ENCODE measurements at places on chromosomes 2 and 18. TPM values are rescaled to one million over a fixed set of nuclear protein-coding genes. Genes with fewer than 3 reads are reported as not detected.

DNA sequence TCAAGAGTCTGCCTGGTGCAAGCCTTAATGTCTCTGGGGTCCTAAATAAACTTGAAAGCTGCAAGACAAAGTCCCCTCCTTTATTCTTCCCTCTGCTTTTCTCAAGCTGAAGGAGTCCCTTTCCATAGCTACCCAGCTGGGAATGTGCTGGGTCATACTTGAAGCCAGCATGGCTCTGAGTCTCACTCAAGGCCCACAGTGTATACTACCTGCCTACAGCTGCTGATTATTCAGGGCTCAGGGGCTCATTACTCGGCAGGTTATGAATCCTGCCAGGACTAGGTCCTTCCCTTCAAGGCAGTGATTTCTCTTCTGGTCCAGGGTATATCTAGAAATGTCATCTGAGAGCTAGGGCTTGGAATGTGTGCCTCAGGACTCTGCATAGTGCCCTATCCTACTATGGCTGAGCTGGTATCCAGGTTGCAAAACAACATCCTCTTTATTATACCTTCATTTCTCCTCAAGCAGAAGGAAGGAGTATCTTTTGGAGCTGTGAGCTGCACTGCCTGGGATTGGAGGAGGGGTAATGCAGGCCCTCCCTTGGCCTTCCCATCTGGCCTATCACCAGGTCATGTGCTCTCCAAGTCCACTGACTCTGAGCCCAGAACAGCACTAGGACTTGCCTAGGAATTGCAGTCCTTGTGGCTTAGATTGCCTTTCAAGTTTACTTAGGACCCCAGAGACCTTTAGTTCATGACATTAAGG is 22.3 kb downstream of the IL1RN start:
- H3K4me1 ChIP-seq = peaks cover 7% of the 10 kb centered on the region
- H3K4me3 ChIP-seq = no peak overlapping the region
- no peaks in the 10 kb centered on the region for H3K27me3 ChIP-seq
- DNase-seq = no peak
- no peak overlapping the region for H3K27ac ChIP-seq

DNA sequence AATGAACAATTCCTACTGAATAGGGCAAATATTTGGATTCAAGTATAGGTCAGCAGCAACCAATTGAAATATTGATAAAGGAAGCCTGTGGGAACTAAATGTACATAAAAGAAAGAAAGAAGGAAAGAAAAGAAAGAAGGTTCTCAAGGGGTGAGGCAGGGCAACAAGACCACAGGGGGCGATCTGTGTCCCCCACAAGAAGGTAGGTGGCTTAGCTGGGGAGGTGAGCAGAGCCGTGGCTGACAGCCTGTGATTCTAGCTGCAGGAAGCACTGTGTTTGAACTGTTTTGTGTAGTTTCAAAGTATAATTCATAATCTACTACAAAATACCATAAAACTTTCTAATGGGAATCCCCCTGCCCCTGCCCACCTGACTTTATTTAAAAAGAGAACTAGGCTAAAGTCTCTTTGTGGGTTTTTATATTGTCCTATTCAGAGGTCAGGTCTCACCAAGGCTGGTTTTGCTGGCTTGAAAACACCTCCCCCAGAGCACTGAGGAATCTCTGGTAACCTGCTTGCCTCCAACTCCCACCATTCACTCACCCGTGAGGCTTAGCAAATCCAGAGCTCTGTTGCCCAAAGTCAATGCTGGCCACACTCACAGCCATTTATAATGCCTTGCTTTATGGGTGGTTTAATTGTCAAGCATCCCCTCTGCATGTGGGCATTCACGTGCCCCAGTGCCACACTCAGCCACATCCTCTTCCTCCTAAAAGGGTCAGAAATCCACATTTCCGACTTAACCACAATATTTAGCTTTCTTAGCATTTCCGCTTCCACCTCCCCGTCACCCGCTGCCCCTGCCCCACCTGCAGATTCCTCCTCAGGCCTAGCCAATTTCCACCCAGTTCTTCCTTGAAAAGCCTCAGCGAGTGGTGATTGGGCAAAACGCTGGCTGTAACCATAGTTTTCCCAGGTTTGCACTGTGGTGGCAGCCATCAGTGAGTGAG is 36.4 kb upstream of the LMAN1 start:
- H3K36me3 ChIP-seq = no peaks in the 10 kb centered on the region
- H3K4me3 ChIP-seq = no peak overlapping the region
- no peaks in the 10 kb centered on the region for H3K4me1 ChIP-seq
- H3K27ac ChIP-seq = no peak overlapping the region
- peaks cover 18% of the 10 kb centered on the region for H3K27me3 ChIP-seq

- no peaks in the 10 kb centered on the region for H3K4me1 ChIP-seq
- no peak for DNase-seq
- no peaks in the 10 kb centered on the region for H3K27me3 ChIP-seq
- H3K36me3 ChIP-seq = no peaks in the 10 kb centered on the region
- no peak overlapping the region for H3K4me3 ChIP-seq
- no peak overlapping the region for H3K27ac ChIP-seq
Observed at GRCh38 chr2:66561645-66562303, 126.8 kb downstream of the MEIS1 start.

DNA sequence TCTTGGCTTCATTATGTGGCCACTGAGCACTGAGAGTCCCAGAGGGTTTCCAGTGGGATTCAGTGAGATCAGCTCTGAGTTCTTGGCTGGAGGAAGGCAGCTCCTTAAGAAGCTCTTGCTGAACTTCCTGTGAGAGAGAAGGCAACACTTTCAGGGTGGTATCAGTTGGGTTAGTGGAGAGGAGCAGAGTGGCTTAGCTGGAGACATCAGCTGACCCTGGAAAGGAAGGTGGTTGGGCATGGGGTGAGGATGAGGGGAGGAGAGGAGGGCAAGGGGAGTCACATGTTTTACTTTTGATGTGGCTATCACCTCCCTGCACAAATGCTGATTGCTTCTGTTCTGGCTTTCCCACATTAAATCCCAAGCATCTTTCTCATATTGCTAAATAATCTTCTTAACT is 95.1 kb downstream of the ACOXL start:
- no peaks in the 10 kb centered on the region for H3K27me3 ChIP-seq
- no peak for DNase-seq
- no peak overlapping the region for H3K4me3 ChIP-seq
- peaks cover 15% of the 10 kb centered on the region for H3K4me1 ChIP-seq

DNA sequence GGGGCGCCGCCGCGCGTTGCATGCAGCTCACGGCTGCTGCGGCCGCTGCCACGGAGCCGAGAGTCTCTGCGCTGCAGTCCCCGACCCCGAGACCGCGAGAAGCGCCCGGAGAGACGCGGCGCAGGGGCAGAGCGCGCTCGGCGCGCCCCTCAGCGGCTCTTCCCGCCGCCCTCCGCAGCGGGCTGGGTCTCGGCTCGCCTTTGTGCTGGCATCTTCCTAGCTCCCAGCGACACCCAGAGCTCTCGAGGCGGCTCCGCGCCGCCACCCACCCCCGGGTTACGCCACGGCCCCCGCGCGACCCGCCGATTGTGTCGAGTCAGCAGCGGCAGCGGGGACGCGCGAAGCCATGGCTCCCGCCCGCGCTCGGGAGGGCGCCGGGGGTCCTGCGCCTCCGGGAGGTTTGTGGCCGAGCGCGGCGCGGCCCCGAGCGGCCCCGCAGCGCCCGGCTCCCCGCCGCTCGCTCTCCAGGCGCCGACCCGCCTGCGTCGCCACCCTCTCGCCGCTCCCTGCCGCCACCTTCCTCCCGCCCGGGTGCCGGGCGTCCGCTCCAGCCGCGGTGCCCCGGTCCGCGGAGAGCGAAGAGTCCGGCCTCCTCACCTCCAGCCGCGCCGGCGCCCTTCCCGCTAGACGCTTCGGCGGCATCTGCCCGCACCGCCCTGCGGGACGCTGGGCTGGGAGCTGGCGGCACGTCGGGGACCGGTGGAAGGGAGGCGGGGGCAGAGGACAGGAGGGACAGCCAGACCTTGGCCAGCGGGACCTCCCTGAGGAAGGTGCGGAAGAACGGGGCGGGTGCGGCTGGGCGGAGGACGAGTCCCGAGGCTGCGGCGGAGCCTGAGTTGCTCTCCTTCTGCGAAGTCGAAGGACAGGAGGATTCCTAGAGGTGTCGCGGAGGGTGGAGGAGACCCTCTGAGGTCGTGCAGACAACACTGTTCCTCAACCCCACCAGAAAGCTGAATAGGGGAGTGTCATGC is 46.3 kb upstream of the CCDC150 start:
- H3K27me3 ChIP-seq = peaks cover 20% of the 10 kb centered on the region
- H3K27ac ChIP-seq = no peak within 1 kb of the TSS
- DNase-seq = no peak
- no peak within 1 kb of the TSS for H3K4me3 ChIP-seq

DNA sequence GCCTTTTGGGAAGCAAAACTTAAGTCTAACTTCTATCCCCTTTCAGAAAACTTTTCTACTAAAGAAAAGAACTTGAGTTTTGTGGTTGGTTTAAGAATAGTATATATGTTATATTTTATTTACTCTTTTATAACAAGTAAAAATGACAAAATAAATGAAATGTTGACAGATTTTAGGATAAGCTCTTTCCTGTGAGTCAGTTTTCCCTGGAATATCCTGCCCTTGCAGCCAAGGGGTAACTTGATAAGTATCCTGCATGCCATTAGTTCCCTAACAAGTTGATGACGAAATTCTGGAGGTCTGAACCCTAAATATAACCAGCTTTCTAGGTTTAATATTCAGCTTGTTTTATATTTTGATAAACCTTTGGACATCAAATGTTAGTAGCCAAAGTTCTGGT is 7.3 kb upstream of the HTR2B start:
- H3K27ac ChIP-seq = no peak overlapping the region
- H3K27me3 ChIP-seq = no peaks in the 10 kb centered on the region
- no peak for DNase-seq
- no peak overlapping the region for H3K4me3 ChIP-seq
- no peaks in the 10 kb centered on the region for H3K36me3 ChIP-seq

Gene NT5C1B
- not detected for total RNA-seq

GRCh38 chr2:237432484-237433092 is 18.6 kb upstream of the COL6A3 start:
- H3K36me3 ChIP-seq = no peaks in the 10 kb centered on the region
- peak overlapping the region; percentile 75 for H3K27ac ChIP-seq
- peak; percentile 56 for DNase-seq
- H3K4me3 ChIP-seq = peak overlapping the region; percentile 7
- no peaks in the 10 kb centered on the region for H3K27me3 ChIP-seq

Gene ZNF521
- 2.3 TPM for total RNA-seq

Gene SLC16A14
- 0.41 TPM for total RNA-seq

Gene SPRED2
- 1.9 TPM for total RNA-seq

Gene ATP6V1C2
- total RNA-seq = not detected

Gene XDH
- total RNA-seq = not detected

- H3K4me3 ChIP-seq = no peak overlapping the region
- no peak overlapping the region for H3K27ac ChIP-seq
- H3K36me3 ChIP-seq = no peaks in the 10 kb centered on the region
- DNase-seq = no peak
- H3K27me3 ChIP-seq = no peaks in the 10 kb centered on the region
Observed at GRCh38 chr2:134712299-134712698, 6.5 kb downstream of the TMEM163 start.

Gene GALNT3
- 9.7 TPM for total RNA-seq

GRCh38 chr2:68464651-68465050 is 2.4 kb downstream of the FBXO48 start:
- H3K27ac ChIP-seq = peak overlapping the region; percentile 90
- H3K4me3 ChIP-seq = no peak overlapping the region
- H3K36me3 ChIP-seq = no peaks in the 10 kb centered on the region
- peaks cover 23% of the 10 kb centered on the region for H3K4me1 ChIP-seq

GRCh38 chr18:78090584-78090983 is 840.9 kb downstream of the GALR1 start:
- no peak overlapping the region for H3K4me3 ChIP-seq
- H3K36me3 ChIP-seq = no peaks in the 10 kb centered on the region
- no peak for DNase-seq
- H3K27me3 ChIP-seq = peaks cover 6% of the 10 kb centered on the region

DNA sequence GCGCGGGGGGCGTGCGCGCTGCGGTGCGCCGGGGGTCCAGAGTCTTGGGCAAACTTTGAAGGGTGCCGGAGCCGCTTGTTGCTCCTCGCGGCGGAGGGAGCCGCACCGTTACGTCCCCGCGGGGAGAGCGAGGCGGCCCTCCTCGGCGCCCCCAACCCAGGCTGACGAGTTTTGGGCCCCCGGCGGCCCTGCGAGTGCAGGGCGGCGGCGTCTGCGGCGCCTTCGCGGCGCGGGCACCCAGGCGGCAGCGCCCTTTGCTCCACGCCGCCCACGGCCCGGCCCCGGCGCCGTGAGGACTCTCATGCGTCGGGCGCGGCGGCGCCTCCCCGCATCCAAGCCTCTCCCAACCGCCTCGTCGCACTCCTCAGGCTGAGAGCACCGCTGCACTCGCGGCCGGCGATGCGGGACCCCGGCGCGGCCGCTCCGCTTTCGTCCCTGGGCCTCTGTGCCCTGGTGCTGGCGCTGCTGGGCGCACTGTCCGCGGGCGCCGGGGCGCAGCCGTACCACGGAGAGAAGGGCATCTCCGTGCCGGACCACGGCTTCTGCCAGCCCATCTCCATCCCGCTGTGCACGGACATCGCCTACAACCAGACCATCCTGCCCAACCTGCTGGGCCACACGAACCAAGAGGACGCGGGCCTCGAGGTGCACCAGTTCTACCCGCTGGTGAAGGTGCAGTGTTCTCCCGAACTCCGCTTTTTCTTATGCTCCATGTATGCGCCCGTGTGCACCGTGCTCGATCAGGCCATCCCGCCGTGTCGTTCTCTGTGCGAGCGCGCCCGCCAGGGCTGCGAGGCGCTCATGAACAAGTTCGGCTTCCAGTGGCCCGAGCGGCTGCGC is 814 bp downstream of the FZD7 start:
- H3K27me3 ChIP-seq = peaks cover 46% of the 10 kb centered on the region
- no peaks in the 10 kb centered on the region for H3K36me3 ChIP-seq
- DNase-seq = peak; percentile 32

DNA sequence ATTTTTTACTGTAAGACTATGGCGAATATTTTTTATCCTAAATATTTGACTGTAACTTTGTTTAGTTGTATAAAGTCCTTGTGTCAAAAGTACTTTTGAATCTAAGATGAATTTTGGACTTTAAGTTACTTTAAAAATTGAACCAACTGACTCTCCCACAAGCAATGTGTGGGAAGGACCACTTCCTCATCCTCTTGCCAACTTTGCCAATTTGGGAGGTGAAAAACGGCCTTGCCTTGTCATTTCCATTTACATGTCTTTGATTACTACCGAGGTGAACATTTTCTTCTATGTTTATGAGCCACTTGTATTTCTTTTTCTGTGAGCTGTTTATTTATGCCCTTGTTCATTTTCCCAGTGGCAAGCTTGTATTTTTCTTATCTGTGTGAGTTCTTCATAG is 12.8 kb upstream of the MSGN1 start:
- no peak for DNase-seq
- H3K4me3 ChIP-seq = no peak overlapping the region
- H3K4me1 ChIP-seq = no peaks in the 10 kb centered on the region
- H3K27ac ChIP-seq = no peak overlapping the region

Gene ZC3H6
- 24.4 TPM for total RNA-seq

DNA sequence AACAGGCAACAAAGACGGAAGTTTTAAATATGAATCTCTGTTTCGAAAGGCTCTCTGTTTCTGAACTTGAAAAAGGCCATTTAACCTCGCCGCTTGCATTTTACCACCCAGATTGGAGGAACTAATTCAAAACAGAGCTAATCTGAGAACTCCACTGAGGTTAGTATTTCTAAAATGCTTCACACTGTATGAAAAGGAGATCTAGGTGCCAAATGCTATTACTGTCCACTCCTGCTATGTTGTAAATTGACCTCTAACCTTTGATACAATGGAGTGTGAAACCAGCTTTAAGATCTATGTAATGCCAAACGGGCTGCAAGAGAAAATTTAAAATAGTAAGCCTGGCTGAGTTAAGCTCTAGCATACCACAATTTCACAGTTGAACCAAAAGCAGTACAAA is 364.5 kb downstream of the IRS1 start:
- no peak for DNase-seq
- no peaks in the 10 kb centered on the region for H3K36me3 ChIP-seq
- H3K4me1 ChIP-seq = no peaks in the 10 kb centered on the region
- H3K27ac ChIP-seq = no peak overlapping the region
- H3K27me3 ChIP-seq = no peaks in the 10 kb centered on the region

Gene SERPINB3
- not detected for total RNA-seq

Gene ZFAND2B
- 61.7 TPM for total RNA-seq

Gene ITGB1BP1
- total RNA-seq = 46.5 TPM

Gene CDKL4
- 0.66 TPM for total RNA-seq

Data from T-cell (primary cell).